Stimulated activated naive B cell treated with anti-CD40 and anti-IgM and Interleukin-4, amounts not matched to agents 10 μg/mL and 1 μg/mL and 100 μg/mL, for 72 hours (primary cell): ENCODE measurements at places on chromosomes 6 and 20.

- no peak for DNase-seq
Measured at GRCh38 chr20:57781901-57782300, 72.1 kb upstream of the PMEPA1 start.

DNA sequence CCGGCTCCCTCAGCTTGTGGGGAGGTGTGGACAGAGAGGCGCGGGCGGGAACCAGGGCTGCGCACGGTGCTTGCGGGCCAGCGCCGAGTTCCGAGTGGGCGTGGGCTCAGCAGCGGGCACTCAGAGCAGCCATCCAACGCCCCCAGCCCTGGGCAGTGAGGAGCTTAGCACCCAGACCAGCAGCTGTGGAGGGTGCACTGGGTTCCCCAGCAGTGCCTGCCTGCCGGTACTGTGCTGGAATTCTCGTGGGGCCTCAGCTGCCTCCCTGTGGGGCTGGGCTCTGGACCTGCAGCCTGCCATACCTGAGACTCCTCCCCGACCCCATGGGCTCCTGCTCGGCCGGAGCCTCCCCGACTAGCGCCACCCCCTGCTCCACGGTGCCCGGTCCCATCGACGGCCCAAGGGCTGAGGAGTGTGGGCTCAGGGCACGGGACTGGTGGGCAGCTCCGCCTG, 92.7 kb downstream of the MANEA start:
- DNase-seq, result no peak

- no peak for DNase-seq
Measured at GRCh38 chr20:42053350-42053749, 435.2 kb upstream of the CHD6 start.

DNA sequence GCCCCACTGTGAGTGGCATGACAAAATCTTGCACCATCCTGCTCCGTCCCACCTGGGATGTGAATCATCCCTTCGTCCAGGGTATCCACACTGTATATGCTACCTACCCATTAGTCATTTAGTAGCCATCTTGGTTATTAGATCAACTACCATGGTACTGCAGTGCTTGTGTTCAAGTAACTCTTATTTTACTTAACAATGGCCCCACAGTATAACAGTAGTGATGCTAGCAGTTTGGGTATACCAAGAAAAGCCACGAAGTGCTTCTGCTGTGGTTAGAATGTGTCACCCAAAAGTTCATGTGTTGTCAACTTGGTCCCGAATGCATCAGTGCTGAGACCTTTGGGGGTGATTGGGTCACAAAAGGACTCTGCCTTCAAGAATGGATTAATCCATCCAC, 11.7 kb downstream of the OSER1 start:
- DNase-seq, result no peak

DNA sequence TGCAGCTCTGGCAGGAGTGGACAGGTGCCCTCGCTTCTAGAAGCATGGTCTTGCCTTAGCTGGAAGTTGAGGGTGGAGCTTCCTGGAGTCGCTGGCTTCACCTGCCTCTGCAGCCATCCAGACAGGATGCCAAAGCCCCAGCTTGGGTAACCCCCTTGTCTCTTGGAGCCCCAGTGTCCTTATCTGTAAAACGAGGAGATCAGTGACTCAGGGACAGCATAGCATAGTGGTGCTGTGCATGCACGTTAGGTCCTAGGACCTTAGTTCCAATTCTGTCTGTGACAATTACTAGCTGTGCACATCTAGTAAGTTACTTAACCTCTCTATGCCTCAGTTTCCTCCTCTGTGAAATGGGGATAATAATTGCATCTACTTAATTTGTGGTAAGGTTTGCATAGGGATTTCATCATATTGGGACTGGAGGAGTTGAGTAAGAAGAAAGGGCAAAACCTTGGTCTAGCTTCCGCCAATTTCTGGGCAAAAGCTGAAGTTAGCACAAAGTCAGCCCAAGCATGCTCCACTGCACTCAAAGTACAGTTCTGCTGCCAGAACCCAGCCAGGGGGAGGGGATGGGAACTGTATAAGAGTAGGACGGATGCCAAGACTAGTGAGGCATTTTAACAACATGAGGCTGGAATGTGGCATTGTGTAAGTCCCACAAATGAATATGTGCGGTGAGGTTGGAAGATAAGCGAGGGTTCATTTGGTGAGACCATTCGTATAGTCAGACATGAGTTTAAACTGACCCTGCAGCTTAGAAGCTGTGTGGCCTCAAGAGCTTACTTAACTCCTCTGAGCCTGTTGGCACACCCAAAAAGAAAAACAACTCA, 24.5 kb downstream of the TOX2 start:
- DNase-seq, result no peak

GRCh38 chr6:106830930-106831329, 143.6 kb downstream of the CD24 start:
- DNase-seq, result no peak

DNA sequence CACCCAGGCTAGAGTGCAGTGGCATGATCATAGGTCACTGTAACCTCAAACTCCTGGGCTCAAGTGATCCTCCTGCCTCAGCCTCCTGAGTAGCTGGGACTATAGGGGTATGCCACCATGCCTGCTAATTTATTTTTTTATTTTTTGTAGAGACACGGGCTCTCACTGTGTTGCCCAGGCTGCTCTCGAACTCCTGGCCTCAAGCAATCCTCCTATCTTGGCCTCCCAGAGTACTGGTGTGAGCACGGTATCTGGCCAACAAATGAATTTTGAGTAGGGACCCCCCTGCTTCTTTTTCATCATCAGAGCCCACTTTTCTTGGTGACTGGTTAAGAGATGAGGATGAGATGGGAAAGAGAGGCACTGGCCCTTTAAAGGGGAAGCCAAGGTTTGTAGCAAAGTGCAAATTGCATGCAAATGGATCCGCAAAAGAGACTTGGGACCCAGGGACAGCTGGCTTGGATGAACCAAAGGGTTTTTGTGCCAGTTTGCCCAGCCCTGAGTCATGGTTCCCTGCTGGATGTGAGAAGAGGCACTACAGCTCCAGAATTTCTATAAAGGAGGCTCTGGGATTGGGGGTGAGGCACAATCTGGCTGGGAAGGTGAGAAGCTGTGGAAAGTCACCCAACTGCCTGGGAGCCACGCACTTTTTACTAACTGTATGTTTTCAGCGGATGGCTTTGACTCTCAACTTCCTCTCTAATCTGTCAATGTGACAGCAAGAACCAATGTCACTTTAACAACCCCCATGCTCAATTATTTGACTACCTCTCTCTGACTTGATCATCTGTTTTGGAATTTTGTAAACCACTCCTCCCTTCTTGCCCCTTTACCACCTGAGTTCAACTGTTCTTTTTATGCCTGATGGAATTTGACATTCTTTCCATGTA, 58.7 kb upstream of the RNF24 start:
- no peak for DNase-seq

GRCh38 chr20:49948178-49948577, 12.0 kb downstream of the RNF114 start:
- no peak for DNase-seq

DNA sequence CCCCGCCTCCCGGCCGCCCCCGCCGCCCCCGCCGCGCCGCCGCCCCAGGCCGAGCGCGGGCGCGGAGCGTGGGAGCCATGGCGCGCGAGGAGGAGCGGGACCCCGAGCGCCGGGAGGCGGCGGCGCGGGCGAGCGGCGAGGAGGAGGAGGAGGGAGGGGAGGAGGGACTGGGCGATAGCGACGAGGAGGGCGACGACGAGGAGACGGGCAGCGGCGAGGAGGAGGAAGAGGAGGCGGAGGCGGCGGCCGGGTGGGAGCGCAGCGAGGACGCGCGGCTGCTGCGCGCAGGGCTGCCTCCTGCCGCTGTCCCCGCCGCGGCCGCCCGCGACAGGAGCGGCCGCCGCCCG, at the start of gene SLC24A3:
TSS of gene SLC24A3 (plus strand) at position 174 of the 347 bp plus-strand sequence.
- DNase-seq, result no peak

DNA sequence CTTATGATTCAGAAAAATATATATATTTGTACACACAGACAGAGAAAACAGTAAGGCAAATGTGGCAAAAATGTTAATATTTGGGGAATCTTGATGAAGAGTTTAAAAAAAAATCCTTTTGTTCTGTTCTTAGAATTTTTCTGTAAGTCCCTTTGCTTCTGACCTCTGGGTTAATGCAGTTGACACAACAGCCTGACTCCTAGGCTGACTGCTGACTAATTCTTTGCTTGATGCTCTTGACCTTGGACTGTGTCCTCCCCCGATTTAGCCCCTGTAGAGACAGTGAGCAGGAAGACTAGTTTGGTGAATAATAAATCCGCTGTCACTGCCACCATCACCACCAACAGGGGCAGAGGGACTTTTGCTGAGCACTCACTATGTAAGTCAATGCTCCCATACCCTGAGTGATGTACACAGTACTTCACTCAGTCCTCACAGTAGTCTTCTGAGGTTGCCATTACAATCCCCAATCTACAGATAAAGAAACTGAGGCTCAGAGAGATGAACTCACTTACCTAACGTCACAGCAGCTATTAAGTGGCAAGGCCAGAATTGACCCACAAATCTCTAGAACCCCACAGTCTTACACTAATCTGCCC, 71.7 kb downstream of the SNX5 start:
- DNase-seq, result peak; percentile 39

- no peak for DNase-seq
Measured at GRCh38 chr6:133551847-133552341, 310.7 kb downstream of the EYA4 start.

GRCh38 chr6:146224449-146224848, 195.6 kb downstream of the GRM1 start:
- DNase-seq, result no peak

DNA sequence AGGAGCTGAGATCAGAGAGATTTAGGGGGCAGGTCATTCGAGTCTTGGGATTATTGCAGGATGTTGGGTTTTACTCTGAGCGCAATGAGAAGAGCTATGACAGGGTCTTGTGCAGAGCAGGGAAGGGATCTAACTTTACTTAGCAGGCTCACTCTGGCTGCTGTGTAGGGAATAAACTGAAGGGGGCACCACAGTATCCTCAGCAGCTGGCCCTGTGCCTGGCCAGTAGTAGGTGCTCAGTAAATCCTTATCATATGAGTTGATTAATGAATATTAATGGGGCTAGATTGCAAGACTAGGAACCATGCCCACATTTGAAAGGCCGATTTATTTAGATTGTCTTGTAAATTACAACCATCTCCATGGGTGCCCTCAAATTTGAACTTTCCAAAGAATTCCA, 4.6 kb upstream of the MDGA1 start:
- DNase-seq, result no peak

- DNase-seq, result no peak
Measured at GRCh38 chr20:46324960-46325703, 16.8 kb upstream of the CDH22 start.

DNA sequence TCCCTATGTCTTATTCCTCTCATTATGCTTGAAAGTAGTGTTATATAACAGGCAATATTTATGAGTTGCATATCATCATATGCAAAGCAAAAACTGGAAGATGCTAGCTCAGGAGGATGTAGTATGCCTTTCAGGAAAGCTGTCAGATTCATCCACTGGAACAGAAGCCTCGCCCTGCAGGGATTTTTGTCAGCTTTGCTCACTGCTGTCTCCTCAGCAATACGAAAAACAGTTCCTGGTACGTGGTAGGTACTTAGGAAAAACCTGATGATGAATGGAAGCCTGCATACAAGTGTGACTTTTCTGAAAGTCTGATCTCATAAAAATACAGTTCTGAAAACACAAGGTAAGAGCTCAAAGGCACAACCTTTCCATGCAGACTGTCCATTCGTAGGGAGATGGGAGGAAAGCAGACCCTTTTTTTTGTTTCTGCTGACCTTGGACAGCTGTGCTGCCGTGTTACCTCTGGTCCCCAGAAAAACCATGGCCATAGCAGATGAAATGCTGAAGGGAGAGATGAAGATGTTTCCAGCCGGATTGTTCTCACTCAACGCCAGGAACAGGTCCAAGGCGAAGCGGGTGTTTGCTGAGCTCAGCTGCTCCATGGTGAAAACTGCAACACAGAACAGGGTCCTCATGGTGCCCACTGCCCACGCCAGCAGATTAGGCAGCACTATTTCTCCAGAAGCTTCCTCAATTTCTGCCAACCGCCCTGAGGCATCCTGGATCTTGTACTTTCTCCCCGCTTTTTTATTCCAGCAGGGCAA, 1.5 kb downstream of the SERPINB1 start:
- no peak for DNase-seq

GRCh38 chr6:161117308-161117707, 125.7 kb downstream of the MAP3K4 start:
- no peak for DNase-seq

GRCh38 chr6:105644073-105644489, 241.2 kb upstream of the PREP start:
- no peak for DNase-seq

DNA sequence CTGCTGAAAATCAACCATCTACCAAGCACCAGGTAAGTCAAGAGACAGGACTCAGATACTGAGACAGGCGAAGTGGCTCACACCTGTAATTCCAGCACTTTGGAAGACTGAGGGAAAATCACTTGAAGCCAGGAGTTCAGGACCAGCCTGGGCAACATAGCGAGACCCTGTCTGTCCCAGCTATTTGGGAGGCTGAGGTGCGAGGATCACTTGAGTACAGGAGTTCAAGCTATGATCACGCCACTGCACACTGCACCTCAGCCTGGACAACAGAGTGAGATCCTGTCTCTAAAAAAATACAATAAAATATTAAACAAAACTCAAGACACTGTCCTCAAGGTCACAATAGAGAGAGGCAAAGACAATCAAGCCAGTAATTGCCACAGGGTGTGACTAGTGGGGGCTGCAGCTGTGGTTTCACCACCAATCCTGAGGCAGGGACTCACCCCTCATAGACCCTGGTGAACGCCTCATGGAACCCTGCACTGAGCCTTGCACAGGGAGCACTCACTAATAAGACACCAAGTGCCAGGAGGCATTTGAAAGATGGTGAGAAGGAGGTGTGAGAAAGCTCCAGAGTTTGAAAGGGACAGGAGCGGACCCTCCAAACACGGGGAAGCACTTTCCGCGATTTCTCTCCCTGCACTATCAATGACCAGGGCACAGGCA, 1.7 kb downstream of the SNHG17 start:
- no peak for DNase-seq

DNA sequence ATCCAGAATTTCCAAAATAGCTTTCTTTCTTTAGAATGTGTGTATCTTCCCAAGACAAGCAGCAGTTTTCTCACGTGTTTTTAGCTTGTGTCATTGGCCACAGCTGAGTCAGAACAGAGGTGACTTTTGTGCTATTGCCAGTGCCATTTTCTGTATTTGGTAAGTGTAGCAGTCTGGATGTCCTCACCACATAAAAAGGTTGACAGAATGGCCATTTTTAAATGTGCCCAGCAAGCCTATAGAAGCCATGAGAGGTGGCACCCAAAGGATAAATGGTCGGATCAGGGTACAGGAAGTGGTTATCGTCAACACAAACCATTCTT, 269.5 kb upstream of the HSF2 start:
- DNase-seq, result no peak

DNA sequence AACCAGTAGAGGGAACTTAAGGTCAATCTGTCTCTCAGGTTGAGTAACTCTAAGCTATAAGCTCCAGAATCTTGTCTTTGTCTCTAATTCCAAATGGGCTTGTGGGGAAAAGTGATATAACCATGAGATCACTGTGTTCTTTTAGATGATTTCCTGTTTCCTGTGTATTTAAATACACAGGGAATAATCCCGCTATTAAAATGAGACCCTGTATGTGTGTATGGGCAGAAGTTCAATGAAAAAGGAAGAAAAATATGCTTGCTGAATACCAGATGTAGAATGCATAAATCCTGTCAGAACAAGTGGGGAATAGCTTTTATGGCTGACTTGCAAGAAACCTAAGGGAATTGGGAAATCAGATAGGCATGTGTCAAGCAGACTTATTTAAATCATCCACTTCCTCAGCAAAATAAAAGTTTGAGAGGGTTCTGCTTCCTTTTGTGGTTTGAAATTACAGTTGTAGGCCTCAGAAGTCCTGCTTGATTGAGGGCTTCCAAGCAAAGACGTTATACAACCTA, 164.7 kb upstream of the PDE7B start:
- no peak for DNase-seq

- DNase-seq, result no peak
Measured at GRCh38 chr6:84763886-84764331, 489 bp downstream of the TBX18 start.

GRCh38 chr6:134512981-134513391, 195.1 kb upstream of the SGK1 start:
- no peak for DNase-seq
